ENCODE measurements at places on chromosomes 5 and 9.

DNA sequence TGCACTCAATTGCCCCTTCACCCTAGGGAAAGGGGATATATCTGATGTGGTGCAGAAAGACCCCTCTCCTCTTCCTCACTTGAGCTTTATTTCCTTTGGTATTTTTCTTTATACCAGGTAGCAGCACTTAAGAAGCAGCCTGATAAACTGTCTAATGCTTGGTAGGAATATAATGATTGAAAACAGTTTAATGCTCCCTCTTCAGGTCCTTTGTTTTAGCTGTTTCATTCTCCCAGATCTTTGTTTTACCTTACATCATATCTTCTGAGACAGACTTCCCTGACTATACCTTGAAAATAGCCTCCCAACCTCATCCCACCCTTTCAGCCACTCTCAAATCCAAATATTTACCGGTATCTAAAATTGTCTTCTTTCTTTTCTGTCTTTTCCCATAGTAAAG, 87.9 kb downstream of the NUDT12 start:
- DNase-seq: no peak

- DNase-seq: peak; percentile 38
Observed at GRCh38 chr5:109705596-109705995, 15.9 kb downstream of the MAN2A1 start.

DNA sequence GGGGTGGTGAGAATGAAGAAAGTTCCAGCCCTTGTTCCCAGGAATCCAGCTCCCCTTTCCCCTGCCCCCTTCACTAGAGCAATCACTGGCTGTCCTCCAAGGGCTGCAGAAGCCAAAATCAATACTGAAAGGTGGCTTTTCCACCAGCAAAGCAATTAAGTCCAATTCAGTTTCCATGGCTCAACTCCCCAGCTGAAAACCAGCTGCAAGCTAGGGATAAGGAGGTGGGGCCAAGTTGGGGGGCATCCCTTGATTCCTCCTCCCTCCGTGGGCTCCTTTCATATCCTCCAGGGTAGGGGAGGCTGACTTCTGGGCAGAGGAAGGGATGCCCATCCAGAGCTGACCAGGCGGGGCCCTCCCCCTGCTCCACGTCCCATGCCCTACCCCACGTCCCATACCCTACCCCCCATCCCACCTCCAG, 22.7 kb downstream of the CAMK2A start:
- DNase-seq: no peak

DNA sequence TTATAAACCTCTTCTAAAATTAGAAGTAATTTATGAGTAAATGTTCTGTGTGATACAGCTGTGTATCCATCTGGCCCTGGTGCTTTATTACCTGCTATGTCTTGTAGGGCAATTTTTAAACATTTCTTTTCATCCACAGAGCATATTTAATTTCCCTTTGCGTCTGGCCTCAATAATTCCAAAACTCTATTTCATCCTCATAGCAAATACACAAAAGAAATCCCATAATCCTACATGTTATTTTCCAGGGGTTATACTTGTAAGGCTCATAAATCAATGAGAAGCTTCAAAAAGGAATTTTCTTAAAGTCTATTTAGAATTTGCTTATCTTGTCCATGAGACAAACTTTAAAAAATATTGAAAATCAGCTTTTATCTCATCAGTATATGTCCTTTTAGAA, 167.0 kb downstream of the TTC39B start:
- DNase-seq: no peak

- DNase-seq: no peak
Observed at GRCh38 chr5:160643616-160644240, 208.3 kb downstream of the ATP10B start.

GRCh38 chr9:89690334-89690912, 85.6 kb downstream of the GADD45G start:
- DNase-seq: no peak

- no peak for DNase-seq
Observed at GRCh38 chr9:113503131-113503541, 39.6 kb downstream of the RGS3 start.

DNA sequence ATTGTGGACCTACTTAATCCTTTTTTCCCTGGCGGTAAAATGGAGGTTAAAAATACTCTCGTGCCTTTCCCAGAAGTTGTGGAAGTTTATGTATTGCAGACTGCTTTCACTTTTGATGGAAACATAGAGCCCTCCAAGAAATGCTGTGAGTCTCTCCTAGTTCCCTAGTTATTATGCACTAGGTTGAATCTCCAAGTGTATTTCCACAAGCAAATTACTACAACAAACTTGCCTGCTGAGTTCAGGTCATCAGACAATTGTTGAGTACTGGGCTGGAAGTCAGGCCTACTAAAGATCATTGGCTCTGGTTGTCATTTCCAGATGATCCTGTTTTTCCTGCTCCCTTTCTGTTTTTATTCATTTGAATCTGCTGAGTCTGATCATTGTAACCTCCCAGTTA, 104.1 kb downstream of the CD180 start:
- DNase-seq: no peak

DNA sequence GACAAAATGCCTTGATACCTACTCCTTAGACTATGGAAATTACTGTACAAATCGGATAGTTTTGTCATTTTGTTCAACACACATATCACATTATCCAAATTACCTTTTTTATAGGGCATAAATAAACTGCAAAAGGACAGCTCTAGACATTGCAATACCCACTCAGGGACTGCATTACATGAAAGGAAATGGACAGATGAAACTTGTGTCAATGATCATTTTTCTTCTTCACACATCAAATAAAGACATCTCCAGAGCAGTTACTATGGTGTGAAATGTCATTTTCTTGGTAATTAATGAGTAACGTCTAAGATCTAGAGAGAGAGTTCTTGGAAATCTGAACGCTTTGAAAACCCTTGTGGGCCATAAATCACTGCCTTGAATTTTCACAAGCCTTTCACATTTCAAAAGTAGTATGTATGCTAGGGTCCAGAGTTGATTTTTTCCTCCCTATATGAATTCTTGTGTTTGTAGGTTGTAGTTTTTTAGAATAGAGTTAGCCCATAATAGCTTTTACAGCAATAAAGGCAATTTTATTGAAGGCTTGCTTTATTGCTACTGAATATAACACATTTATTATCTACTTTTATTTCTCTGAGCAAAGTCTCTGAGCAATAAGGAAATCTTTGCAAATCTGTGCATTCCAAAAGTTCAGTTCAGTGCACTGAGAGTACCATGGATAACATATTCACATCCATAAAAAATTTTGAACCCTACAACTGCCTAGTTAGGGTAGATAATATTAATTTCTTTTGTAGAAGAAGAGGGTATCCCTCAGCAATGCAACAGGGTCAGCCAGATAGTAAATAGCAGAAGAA, 358.0 kb upstream of the PCSK5 start:
- DNase-seq: no peak

DNA sequence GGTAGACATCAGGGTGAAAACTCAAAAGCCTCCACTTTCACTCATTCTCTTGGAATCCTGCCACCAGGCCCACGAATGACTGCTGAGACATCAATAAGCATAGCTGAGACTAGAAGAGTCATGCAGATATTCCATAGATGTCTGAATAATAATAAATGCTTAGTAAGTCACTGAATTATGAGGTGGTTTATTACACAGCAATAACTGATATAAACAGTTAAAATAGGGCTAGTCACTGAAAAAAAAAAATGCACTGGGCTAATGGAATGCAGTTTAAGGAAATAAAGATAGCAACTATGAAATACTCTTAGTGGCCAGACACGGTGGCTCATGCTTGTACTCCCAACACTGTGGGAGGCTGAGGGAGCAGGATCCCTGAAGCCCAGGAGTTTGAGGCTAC, 262.8 kb upstream of the CDH6 start:
- DNase-seq: no peak

- peak; percentile 39 for DNase-seq
Observed at GRCh38 chr5:9513827-9514226, 32.0 kb downstream of the SEMA5A start.

GRCh38 chr9:112174222-112174964, 704 bp downstream of the SUSD1 start:
- DNase-seq: peak; percentile 75

- DNase-seq: peak; percentile 53
Observed at GRCh38 chr9:117555964-117556629, 141.2 kb upstream of the ASTN2 start.

DNA sequence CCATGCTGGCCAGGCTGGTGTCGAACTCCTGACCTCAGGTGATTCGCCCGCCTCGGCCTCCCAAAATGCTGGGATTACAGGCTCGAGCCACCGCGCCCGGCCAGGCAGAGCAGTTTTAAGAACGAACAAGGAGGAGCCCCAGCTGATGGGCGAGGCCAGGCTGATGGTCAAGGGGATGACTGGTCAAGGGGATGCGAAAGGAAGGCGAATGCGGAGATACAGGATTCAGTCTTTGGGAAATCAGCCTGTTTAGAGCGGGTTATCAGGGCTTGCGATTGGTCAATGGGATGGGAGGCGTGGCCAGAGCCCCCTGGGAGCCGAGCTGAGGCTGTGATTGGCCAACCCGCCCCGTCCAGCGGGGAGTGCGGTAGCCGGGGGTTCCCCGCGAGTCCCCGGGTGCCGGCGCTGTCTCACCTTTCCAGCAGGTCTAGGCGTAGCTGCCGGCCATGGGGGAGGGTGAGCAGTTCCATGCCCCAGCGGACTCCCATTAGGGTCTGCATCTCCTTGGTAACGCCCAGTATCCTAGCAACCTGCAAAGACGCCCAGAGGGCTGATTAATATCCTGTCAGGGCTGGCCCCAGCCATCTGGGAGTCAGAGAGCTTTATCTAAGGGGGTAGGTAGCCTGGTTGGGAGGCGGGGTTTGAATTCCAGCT, 7.5 kb upstream of the TOR2A start:
- peak; percentile 94 for DNase-seq

DNA sequence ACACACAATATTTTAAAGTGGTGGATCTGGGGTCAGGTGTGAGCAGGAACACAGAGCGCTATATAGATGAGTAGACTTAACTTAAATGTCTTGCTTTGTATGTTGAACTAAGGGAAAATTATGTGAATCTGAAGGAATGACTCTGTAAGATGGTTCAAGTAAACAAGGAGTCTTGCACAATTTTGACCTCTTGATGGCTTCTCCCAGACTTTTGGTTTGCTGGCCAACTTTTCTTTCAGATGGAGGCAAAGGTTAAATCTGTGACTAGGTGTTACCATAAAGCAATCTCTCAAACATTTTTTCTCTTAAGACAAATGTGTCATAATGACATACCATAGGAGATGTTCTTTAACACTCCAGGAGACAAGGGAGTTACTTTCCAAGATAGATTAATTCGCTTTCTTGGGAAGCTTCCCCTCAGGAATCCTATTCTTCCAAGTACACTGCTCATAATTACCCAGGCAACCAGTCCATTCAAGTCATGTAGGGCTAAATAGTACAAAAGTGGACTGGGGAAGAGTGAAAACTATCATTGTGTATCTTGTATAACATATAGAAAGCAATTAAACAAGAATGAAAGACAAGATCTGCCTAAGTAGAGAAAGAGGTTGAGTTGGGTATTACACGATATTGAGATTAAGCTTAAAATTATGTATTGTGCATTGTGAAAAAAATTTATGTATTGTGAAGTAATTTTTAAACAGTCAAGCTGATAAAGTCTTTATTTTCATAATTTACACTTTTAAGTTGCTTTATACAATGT, 60.3 kb upstream of the SLC27A6 start:
- no peak for DNase-seq

- DNase-seq: no peak
Observed at GRCh38 chr5:80976985-80977384, 16.8 kb downstream of the RASGRF2 start.

DNA sequence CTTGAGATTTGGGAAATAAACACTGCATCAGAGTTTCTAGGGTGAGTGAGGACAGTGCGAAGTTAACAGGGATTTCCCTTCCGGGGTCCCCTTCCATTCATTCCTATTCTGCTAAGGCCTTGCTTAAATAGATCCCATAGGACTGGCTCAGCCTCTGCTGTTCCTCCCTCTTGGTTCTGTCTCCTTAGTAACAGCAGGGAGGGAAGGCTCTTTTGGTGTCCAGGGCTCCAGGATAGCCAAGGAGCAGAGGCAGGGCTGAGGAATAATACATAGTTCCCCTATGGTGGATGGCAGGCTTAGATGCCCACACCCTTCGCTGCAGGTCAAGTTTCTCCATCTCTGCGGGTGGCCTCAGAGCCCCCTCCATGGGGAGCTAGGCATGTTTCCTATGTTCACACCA, 591.7 kb downstream of the ACTL7B start:
- DNase-seq: no peak

DNA sequence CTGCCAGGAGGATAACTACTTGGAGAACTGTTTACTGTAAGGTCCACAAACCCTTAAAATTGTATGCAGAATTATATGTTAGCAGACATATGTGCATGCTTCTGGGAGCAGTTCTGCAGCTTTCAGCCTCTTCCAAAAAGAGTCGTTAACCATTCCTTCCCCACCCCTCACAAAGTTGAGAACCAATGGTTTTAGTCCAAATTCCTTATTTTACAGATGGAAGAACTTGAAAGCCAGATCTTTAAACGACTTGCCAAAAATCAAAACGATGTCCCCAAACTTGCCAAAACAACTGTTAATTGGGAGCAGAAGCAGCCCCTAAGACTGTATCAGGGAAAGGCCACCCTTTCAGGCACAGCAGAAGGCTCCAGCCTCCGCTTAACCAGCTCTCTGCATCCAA, 266.4 kb upstream of the ANKRD55 start:
- DNase-seq: no peak

DNA sequence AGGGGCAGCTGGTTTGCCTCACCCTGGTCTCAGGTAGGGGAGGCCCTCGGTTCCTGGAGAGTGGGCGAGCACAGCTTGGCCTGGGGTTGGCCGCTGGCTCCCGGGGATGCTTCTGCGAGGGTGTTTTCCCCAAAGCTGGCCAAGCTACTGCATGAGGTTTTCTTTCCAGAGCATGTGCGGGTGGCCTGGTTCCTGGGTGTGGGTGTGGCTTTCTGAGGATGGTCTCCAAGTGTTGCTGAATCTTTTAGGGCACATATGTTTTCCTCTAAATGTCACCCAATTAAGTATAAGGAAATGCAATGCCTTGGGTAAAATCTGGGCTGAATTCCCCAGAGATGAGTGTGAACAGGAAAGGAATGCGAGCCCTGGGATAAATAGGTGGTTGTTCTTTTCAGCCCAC, 115.8 kb upstream of the ICE1 start:
- peak; percentile 93 for DNase-seq

All from EL (cell line).